Stimulated activated CD4-positive, alpha-beta T cell treated with anti-CD3 and anti-CD28 coated beads, Interleukin-15, amount 100 ng/mL, for 48 hours (primary cell): ENCODE measurements at places on chromosomes 12 and 14.

DNA sequence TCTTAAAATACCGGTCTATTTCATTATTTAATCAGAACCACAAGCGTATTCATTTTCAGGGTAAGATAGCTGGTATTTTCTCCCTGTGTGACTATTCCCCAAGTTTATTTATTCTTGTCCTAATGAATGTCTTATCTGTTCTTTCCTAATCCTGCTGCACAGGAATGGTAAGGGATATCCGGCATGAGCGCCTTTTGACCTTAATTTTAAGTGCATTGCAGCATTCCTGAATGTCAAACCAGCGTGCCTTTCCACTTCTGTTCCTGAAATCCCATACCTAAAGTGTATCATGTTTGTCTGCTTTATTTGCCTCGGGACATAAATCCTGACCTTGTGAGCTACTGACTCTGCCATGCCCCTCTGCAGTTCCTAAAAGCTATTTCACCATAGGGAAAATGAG lies 1713.2 kb upstream of the FLRT2 start:
- DNase-seq = no peak

DNA sequence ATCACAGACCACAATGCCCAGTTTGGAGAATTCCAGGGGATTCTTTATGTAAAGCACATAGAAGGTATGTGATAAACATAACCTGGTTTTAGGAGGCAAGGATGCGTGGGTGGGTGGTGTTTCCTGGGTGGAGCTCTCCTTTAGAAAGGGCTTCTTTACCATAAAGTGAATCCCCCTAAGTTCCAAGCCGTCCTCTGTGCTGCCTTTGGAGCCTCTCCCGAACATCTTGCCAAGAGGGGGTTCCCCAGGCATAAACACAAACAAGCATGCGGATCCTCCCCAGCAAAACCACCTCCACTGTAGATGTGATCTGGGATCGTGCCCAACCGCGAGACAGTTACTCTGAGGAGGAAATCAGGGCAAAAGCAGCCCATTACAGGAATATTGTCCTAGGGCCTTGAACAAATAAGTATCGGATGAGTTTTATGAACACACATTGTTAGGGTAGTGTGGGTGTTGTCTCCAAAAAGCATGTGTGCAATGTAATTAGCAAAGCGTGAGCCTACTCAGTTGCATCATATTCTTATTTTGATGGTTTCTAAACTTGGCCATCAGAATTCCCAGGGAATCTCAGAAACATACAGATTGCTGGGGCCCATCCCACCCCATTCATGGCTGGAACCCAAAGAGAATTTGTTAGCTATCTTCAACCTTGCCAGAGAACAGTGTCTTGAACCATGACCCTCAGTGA lies 48.8 kb upstream of the CORO1C start:
- DNase-seq = no peak

- DNase-seq = no peak
These were observed 23.0 kb downstream of the DIO3 start for GRCh38 chr14:101584055-101584859.

- no peak for DNase-seq
These were observed 26.3 kb downstream of the ALKBH1 start for GRCh38 chr14:77681196-77682157.

- DNase-seq = no peak
These were observed 4.0 kb downstream of the P2RX2 start for GRCh38 chr12:132622437-132623071.

DNA sequence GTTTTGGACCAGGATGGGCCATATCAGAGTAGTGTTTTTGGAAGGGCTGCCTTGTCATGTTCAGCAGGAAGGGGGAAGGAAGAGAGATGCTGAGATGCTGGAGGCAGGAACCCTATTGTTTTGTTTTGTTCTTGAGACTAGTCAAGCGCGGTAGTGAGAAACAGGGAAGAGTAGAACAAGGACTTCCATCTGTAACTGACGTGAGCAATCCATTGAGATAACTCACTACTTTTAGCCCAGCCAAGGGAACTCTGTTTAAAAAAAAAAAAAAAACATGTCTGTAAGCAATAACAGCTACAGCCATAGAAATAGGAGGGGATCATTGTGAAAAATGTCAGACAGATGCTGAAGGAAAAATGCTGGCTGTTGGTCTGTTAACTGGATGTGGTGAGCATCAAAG lies 34.0 kb downstream of the CD9 start:
- no peak for DNase-seq

- no peak for DNase-seq
These were observed 29.7 kb upstream of the SAV1 start for GRCh38 chr14:50697659-50698290.

DNA sequence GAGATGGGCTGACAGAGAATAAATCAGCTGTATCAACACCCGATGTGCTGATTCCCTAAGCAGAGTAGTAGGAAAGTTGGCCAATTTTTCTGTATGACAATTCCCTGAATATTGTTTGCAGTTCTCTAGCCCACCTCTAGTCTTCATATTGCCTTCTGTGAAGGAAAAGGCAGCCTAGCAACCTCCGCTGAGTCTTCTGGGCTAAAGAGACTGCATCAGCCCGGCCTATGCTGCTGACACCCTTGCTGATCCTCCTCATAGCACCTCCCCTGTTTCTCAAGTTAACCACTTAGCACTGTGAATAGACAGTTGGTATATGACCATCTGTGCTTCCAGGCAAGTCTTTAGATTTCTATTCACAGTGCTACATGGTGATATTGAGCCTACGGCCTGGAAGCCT lies 161.1 kb upstream of the EGLN3 start:
- DNase-seq = no peak
